ENCODE measurements at places on chromosomes 7 and 10. TPM values are rescaled to one million over a fixed set of nuclear protein-coding genes. Genes with fewer than 3 reads are reported as not detected.

Gene AMPH
- 0.49 TPM for total RNA-seq

GRCh38 chr10:71270301-71271220, 48.5 kb upstream of the SLC29A3 start:
- peak; percentile 70 for DNase-seq

DNA sequence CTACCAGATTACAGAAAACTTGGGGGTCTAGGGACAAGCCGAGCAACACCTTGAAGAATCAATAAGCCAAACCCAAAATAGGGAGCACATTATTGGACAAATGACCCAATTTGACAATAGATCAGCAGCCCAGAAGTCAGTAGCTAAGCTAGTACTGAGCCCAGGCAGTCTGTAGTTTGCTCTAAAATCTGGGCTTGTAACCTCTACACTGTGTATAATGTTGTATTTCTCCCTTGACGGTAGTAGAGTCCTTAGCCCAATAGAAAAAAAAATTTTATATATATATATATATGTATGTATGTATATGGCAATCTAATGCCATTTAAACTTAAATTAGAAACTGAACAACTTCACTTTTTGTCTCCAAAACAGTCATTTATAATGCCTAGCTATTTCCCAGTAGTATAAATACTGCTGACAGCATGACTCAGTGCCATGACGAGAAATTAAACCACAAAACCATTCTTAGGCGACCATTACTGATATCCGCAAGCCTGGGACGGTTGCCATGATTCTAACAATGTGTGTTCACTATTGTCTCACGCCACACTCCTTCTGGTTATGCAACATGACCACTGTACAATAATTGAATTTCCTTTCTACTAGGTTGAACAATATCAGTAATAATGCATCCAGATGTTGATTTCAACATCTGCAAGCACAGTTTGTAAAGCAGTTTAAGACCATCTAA, 110.5 kb downstream of the IPMK start:
- no peak for DNase-seq

Gene PLEKHS1
- 13.3 TPM for total RNA-seq

DNA sequence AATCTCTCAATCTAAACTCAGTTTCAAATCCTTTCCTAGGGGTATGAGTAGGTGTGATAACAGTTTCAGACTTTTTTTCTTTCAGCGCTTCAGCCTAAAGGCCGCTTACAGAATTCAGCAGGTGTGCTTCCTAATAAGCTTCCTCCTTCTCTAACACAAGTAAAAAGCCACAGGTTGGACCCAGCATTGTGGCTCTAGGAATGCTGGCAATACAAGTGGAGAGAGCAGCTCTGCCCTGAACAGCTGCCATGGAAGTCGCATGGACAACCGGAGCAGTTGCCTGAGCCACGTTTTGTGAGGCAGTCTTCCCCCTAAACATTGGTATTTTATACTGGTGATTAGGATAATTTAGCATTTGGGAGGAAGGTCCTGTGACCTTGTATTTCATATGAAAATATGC, 83.5 kb downstream of the ST7 start:
- no peak for DNase-seq

DNA sequence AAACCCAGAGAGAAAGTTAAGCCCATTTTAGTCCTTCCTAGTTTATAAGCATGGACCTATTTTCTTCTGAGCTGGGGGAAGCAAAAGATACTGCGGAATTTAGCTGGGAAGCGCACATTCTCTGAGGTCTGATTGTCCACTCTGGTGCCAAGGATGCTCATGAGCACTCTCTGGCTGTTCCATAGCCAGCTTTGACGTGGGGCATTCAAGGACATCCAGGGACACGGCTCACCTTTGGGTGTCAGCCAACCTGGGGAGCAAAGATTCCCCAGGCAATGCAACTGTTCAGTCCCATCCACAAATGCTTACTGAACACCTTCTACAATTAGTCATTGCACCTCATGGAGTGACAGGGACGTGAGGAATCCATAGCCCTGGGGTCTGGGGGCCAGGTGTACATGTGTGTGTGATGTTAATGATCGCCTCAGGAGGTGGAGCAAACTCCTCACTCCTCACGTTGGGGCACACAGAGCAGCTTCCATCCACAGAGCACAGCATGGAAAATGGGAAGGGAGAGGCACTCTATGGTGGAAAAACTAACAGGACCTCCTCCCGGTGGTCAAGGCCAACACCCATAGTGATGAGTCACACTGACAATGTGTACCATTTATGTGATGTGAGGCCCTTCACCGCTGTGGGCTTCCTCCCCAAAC, 67.5 kb upstream of the IGFBP3 start:
- DNase-seq: peak; percentile 8

DNA sequence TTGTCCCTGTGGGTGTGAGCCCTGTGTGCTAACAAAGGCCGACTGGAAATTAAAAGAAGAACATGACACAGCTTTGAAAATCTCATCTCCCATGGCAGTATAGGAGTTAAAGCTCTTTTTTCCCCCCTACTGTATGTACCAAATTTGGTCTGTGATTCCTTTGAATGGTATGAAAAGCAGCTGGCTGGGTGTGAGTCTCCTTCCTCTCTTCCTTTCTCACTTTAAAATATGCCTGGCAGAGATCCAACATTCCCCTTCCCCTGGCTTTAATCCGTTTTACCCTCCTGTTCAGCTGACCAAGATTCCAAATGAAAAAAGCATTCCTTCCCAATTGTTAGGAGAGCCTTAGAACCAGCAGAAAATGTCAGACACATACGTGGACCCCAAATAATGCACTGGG, 225.0 kb upstream of the CELF2 start:
- no peak for DNase-seq

DNA sequence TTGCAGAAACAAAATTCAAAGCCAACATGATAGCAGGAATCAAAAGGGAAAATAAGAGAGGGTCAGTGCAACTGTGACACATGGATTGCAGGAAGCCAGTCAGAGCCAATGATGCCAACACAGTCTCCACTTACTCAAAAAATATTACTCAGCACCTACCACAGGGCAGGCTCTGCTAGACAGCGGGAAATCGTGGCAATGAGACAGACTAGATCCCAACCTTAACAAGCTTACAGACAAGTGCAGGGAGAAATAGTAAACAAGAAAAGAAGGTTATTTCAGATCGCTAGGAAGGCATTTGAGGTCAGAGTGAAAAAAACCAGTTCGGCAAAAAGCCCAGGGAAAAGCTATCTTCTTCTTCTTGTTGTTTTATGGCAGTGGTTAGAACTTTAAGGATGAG, 45.2 kb upstream of the NPFFR1 start:
- no peak for DNase-seq

DNA sequence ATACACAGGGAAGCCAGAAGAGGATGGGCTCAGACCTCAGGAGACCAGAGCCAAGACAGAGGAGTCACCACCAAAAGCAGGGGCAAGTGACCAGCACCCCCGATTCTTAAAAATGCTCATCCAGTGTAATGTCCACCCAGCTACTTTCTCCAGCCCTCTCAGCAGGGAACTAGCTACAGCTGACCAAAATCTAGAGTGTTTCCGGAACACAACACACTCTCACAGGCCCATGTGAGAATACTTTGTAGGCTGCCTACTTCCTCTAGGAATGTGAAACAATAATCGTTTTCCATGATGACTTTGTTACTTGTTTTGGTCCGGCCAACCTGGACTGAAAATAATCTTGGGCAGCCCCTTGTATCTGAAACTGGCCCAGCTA, 14.5 kb downstream of the PSAP start:
- DNase-seq: no peak

Gene PLXDC2
- total RNA-seq: 12.5 TPM

GRCh38 chr10:28331066-28331465, 28.2 kb upstream of the MPP7 start:
- DNase-seq: no peak

Data from colonic mucosa (tissue), 4 donors.